ENCODE measurements at places on chromosomes 11 and 22. TPM values are rescaled to one million over a fixed set of nuclear protein-coding genes. Genes with fewer than 3 reads are reported as not detected.

Gene OR52N4
- not detected for total RNA-seq

Gene LUZP2
- total RNA-seq = 1.8 TPM

Gene MS4A6E
- total RNA-seq = not detected

Gene BRSK2
- total RNA-seq = 7.1 TPM

Gene CBLIF
- not detected for total RNA-seq

Gene MRGPRX1
- not detected for total RNA-seq

Gene KDM4E
- not detected for total RNA-seq

Gene NAV2
- 17.6 TPM for total RNA-seq

Gene CYB5R2
- total RNA-seq = 11.9 TPM

Gene CCDC90B
- 67.5 TPM for total RNA-seq

Gene CBX7
- 1.2 TPM for total RNA-seq

Gene GAB4
- not detected for total RNA-seq

Gene NXPE4
- total RNA-seq = not detected

Gene SAA2
- not detected for total RNA-seq

Gene MUC6
- not detected for total RNA-seq

Gene PATE4
- total RNA-seq = not detected

Gene BACE1-AS
- total RNA-seq = 6.8 TPM

Gene BAIAP2L2
- 0.54 TPM for total RNA-seq

Gene POU2AF1
- total RNA-seq = not detected

Gene FOLH1
- total RNA-seq = 0.36 TPM

Gene EHF
- total RNA-seq = not detected

Gene PTPRCAP
- 2.3 TPM for total RNA-seq

Data from astrocyte (in vitro differentiated cells and primary cell).